Stimulated activated CD4-positive, alpha-beta T cell treated with anti-CD3 and anti-CD28 coated beads, Interleukin-12 subunit alpha, Interleukin-12 subunit beta, amount 100 ng/mL, for 4 hours (primary cell): ENCODE measurements at places on chromosomes 5 and 9.

DNA sequence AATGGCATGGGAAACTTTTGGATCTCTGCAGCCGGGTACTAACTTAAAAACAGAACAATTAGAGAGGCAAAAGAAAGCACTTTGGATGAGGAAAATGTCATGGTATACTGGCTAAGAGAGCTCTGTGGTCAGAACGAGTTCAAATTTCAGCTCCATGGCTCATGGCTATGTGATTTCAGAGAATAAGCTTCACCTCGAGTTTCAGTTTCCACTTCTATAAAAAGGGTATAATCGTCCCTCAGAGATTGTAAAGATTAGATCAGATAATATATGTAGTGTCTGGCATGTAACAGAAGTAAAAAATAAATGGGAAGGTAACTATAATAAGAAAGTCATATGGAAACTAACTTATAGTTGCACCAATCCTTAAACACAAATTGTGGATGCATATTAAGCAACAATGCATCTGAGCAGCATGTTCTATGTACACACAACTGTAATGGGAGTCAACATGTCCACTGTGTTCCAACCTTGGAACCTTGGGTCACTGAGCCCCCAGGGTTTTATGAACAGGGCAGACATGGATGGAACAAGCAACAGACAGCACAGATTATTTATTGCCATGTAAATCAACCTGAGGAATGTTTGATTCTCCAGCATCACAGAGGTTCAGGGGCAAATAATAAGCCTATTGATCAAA is 145.4 kb downstream of the MAPKAP1 start:
- DNase-seq = no peak

DNA sequence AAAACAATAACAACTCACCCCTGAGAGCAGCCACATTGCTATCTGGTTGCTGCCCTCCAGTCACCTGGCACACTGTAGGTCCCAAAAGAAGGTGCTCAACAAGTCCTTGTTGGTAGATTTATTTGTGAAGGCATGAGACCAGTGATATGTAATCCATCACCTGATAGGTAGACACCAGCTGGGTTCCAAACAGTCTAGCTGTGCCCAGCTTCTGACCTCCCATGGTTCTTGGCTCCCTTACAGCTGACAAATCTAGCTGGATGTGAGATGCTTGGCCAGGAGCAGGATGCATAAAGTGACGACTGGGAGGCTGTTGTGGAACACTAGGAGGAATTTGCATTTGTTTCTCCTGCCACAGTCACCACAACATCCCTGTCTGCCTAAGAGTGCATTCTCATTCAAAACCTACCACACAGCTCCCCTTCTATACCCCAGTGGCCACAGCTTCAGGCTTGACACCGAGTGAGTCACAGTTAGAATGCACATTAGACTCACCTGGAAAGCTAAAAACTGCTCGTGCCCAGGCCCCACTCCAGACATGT is 7.8 kb upstream of the VLDLR start:
- DNase-seq = no peak

GRCh38 chr5:147057051-147057450 is 177.8 kb upstream of the STK32A start:
- DNase-seq = no peak

GRCh38 chr5:32001707-32002106 is 172.4 kb downstream of the GOLPH3 start:
- DNase-seq = no peak

GRCh38 chr5:18745042-18745987 is 1111.1 kb downstream of the TAF11L14 start:
- no peak for DNase-seq

- no peak for DNase-seq
Measured at GRCh38 chr5:118723021-118723338, 265.4 kb downstream of the DTWD2 start.

DNA sequence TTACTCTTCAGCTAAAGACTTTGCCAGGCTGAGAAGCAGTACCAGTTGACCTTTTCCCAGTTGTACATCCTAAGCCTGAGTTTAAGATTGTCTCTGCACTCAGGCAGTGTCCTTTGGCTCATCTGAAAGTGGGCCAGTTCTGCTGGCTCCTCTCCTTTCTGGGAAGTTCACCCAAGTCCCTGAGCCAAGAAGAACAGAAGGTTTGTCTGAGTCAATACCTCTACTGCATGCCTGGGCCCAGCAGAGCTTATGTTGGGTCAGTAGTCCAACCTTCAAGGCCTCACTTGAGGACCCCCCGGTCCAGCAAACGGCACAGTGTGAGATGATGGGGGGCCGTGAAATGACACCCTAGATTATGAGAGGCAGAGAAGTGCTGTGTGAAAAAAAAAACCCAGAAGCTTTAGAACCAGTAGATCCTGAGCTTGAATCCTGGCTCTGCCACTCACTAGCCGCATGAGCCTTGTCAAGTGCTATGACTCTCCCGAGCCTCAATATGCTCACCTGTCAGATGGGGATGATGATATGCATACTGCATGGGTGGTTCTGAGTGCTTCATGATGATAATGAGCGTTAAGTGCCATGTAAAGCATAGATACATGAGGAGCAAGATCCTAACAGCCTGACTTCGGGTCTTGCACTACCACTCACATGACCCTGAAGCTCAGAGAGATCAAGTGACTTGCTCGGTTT is 156.0 kb downstream of the MACROH2A1 start:
- DNase-seq = no peak

DNA sequence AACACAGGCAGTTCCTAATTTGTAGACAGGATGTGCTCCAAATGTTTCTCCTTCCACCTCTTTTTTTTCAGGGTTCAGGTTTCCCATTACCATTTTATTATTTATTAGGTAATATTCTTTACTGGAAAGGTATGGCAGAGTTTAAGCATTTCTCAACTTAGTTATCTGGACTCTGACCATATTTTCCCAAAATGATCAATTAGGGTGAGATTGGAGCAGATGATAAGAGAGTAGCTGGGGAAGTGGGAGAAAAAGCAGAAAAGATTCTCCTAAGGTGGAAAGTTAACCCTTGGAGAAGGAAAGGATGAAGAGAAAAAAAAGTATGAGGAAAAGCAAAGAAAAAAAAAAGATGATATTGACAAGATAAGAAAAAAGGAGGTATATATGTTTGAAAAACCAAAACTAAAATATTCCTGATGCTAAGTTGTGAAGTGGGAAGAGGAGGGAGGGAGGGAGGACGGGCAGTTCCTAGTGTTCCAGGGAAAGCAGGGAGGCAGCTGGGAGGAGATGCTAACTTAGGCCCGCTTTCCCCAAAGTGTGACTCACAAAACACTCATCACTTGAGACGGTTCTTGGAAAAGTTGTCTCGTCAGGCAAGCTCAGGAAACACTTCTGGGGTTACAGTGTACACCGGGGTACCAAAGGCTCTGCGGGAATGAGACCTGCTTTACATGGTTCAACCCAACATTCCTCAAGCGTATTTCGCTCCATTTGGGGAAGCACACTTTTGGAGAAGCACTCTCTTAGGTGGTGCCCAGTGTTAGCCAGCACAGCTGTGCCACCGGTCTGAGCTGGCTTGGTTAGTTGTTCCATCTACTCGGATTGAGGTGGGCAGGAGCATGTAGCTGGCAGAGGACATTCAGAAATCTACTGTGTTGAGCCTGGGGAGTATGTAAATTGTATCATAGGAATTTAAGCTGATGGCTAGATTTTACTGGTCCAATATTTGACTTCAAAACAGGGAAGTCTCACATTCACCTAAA is 35.1 kb downstream of the B4GALT1 start:
- DNase-seq = no peak

GRCh38 chr5:96780626-96781025 is 27.1 kb downstream of the ERAP1 start:
- no peak for DNase-seq

DNA sequence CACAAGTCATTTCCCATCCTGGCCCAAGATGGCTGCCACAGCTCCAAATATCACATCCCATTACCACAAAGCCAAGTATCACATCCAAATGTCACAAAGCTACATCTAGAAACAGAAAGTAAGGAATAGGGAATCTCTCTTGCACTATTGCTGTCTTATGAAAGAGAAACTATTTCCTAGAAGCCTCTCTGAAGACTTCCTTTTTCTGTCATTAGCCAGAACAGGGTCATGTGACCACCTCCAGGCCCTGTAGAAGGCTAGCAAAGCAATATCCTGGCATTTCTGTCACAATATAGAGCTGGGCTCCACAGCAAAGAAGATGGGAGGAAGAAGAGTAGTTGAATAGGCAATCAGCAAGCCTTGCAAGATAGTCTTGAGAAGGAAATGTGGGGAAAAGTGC is 99.2 kb downstream of the SH3TC2 start:
- DNase-seq = no peak

- no peak for DNase-seq
Measured at GRCh38 chr5:150038547-150038946, 38.0 kb downstream of the HMGXB3 start.

DNA sequence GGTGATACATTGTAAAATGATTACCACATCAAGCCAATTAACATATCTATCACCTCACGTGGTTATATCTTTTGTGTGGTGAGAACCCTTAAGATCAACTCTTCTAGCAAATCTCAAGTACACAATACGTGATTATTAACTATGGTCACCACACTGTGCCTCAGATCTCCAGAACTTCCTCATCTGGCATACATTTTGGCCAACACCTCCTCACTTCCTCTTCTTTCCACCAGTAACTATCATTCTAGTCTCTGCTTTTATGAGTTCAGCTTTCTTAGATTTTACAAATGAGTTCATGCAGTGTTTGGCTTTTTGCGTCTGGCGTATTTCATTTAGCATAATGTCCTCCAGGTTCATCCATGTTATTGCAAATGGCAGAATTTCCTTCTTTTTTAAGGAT is 35.8 kb downstream of the PRKACG start:
- no peak for DNase-seq

GRCh38 chr5:54275361-54275760 is 35.0 kb downstream of the ARL15 start:
- no peak for DNase-seq

DNA sequence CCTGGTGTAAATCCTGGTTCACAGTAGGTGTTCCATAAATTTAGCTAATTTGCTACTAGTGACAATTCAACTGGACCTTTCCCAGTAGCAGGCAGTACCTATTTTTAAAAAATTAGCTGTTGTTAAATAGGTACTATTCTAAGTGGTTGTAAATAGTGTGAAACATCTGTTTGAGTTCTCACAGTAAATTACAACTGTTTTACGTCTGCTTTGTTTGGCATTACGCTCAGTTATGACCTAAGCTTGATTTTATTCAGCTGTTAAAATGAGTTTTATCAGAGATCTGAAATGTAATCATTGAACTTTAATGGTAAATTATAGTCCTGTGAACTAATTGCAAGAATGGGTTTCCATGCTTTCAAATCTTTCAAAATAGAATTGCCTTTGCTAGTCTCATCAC is 93.9 kb downstream of the GPBP1 start:
- DNase-seq = no peak

- DNase-seq = no peak
Measured at GRCh38 chr5:166507810-166508425, 1783.5 kb upstream of the WWC1 start.

GRCh38 chr9:95508968-95509850 is 7.6 kb downstream of the PTCH1 start:
- DNase-seq = peak; percentile 51

DNA sequence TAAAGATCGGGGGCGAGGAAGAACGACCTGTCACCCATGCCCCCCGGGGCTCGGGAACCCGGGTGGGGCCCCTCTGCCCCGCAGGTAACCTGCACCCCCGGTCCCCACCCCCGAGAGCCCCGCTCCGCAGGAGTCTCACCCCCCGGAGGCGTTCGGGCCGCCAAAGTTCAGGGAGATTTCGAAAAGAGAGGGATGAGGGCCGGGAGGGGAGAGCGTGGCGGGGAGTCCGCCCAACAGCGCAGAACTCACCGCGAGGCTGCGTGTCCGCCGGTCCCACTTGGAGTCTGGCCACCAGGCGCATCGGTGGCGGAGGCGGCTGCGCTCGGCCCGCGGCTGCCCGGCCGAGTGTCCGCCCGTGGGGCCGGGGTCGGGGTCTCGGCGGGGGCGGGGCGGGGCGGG is at the start of gene PHF19:
Gene PHF19, minus strand, starts transcription at position 347 of the 399 bp plus-strand sequence. CDS start 2,447 bp downstream, outside the sequence.
- DNase-seq = no peak

DNA sequence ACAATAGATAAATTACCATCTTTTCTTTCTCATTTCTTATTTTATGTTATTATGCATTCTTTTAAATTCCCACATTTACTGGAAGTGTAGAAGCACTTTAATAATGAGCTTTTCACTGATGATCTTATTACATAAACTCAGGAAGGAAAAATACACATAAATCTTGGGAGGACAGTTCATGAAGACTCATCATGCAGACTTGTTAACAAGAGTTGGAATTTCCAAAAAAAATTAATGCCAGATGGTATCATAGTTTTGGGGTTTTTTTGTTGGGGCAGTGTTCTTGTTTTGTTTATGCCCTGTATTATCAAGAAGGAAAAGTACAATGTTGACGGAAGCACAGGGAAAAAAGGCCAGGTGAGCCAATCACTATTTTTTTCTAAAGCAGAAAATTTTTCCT is 35.1 kb downstream of the CEMIP2 start:
- no peak for DNase-seq

DNA sequence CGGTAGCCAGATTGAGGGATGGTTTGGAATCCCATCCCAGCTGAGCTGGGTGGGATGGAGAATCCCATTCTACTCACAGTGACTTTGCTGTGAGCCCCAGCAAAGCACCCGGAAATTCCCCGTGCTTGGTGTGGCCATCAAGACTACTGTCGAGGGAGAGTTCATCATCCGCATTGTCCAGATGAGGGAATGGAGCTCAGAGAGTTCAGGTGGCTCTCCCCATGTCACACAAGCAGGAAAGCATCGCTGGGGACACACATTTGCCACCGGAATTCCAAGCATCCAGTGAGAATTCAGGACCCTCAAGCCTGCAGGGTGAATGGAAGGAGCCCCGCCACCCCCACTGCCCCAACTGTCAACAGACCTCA is 54.4 kb downstream of the HRH2 start:
- DNase-seq = no peak

DNA sequence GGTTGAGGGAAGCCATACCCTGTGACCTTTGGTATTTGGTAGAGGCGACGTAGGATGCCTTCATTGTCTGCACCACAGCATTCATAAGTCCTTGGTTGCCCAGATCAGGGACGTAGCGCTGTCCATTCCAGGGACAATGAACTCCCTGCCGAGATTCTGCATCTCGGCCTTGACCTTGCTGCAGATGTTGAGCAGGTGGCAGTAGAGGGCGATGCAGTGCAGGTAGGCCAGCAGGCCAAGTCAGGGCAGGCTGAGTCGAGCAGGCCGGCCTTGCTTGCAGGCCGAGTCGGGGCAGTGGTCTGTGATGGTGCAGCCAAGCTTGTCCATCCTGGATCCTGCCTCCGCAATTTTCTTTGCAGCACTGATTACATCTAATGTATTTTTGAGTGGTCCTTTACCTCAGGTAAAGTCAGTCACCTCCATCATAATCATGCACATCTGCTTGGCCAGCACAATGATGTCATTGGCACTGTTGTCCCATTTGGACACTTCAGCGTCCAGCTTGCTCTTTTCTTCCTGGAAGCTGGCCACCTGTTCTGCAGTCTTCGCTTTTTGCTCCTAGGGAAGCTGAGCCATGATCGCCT is 93.4 kb upstream of the CCDC112 start:
- no peak for DNase-seq

GRCh38 chr5:178337334-178337741 is 104.7 kb upstream of the PHYKPL start:
- no peak for DNase-seq
